Bronchial epithelial cell (primary cell): ENCODE measurements at places on chromosomes 2 and 18.

DNA sequence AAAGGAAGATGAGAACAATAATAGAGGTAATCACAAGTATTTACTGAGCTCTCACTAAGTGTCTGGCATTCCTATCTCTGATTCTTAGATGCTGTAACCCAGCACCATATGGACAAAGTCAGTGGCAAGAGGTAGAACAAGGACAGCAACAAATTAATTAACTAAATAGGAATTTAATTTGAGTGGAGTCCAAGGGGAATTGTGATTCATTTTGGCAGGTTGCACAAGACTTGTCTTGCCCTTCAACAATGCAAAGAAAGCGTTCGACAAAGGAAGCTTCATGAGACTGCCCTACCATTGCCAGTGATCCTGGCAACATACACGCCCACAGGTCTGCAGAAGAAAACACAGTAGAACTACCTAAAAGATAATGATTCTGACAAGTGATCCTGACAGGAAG, 221.6 kb downstream of the RBM43 start:
- peak; percentile 93 for DNase-seq

DNA sequence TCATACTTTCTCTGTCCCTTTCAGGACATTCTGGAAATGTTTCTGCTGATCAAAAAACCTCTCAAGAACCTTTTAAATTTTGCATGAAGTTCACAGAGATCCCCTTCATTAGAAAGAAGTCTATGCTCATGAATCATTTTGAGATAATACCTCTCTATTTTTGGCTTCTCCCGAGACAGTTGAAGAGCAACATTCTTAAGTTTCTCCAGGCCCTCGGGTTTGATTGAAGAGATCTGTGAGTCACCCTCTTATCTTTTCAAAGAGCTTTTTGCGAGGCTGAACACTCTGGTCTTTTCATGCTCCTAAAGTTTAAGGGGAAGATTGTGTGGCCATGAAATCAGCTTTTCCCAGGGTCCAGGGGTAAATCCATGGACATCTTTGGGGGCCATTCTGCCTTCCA, 354.2 kb downstream of the FBXO15 start:
- peak; percentile 74 for DNase-seq

DNA sequence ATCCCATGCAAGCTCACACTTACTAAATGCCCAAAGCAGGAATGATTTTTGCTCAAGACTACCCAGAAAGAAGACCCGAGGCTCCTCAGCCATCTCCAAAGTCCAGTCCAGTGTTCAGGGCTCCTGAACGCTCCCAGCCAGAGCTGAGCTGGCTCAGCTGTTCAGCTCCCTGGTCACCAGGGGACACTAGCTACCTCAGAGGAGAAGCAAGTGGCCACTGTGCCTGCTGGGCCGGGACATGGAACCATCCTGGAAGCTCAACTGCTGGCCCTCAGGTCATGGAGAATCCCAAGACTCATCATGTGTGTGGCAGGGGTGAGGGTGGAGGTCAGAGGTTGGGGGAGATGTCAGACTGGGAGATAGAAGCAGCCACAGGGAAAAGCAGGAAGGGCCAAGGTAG, 89.0 kb downstream of the GALNT14 start:
- no peak for DNase-seq

DNA sequence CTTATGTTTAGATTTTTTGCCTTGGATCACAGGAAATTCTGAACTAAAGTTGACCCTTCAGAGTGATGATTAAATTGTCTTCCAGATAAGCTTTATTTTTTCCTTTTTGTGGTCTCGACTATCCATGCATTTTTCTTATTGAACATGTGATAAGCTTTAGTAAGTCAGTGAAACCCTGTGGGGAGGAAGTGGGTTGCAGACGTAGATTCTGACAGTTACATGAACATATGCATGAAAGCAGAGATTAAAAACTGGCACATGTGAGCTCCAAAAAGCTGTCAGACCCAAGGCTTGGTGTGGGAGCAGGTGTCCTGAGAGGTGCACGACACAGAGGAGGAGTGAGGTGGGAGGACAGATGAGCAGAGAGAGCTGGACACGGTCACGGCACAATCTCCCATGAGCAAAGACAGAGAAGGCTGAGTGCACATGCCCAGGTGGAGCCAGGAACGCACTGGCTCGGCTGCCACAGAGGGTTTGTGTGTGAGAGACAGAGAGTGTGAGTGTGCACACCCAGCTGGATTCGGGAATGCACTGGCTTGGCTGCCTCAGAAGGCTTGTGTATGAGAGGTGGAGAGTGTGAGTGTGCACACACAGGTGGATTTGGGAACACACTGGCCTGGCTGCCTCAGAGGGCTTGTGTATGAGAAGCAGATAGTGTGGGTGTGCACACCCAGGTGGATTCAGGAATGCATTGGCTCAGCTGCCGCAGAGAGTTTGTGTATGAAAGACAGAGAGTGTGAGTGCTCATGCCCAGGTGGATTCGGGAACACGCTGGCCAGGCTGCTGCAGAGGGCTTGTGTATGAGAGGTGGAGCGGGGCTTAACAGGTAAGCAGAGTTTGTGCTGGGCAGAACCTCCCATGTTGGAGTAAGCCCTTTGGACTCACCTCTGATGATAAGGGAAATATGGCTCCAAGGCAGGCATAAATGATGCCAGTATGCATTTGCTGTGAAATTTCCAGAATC, 849.1 kb upstream of the SALL3 start:
- DNase-seq = no peak

DNA sequence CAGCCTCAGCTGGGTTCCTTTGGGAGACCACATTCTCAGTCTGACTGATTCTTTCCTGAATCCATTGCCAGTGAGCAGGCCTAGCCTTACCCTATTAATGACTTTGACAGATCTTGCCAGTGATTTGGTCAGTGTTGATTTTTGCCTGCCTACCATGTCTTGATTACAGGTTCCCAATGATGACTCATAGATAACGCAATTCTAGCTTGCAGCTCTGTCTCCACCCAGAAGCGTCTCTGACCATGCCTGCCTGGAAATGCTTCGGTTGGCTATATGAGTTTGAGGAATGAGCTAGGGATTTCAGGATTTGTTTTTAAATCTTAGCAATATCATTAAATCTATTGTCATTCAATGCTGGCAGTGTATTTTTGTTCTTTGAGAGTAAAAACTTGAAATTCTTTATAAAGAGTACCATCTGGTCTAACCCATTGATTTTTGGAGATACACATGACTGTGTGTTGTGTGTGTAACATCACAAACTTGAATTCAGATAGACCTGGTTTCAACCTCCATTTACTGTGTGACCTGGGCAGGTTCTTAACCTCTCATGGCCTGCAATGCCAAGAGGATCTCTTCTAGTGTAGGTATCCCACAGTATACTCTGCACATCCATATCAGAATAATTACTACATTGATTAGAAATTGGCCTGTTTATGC, 57.0 kb downstream of the CCDC150 start:
- peak; percentile 93 for DNase-seq

DNA sequence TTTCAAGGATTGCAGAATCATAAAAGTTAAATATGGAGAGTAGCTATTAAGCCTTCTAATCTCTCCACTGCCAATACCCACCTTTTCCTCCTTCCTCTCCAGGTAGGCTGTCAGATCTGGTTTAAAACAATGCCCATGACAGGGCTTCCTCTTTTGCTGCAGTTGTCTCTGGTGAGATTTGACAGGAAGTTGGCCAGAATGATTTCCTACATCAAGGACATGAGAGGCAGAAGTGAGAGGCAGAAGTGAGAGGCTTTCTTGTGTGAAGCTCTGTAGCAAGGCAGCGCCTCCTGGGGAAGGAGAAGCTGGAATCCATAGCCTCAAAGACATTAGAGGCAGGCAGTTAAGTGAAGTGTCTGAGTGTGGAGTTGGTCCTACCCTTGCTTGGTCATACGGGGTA, 385.7 kb downstream of the HRH4 start:
- no peak for DNase-seq

DNA sequence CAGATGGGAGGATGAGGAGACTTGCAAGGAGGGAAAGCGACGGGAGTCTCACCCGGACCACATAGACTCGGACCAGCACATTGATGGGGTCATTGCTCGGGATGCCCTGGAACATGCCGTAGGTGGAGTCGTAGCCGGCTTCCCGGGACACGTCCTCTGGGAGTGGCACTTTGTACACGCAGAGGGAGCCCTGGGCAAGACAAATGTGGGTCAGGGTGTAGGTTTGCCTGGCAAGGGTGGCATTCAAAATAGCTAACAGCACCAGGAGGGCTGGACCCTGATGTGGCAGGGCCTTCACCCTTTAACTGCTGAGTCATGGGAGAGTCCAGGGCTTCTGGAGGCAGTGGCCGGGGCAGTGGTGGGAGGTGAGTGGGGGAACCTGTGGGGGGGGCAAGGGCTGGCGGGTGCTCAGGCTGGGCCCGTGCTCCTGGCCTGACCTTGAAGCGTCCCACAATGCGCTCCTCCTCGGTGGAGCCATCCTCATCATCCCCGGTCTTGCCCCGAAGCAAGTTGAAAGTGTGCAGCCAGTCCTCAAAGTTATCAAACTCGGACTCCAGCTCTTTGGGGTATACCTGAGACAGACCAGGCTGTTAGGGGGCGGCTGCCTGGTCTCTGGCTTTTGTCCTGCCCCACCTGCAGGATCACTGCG, 11.1 kb downstream of the OTOF start:
- DNase-seq = no peak
